HEK293T (cell line): ENCODE measurements at places on chromosomes 11 and 22.

GRCh38 chr11:60625262-60625661 is 74.2 kb upstream of the MS4A8 start:
- no peak for DNase-seq

- DNase-seq = no peak
Measured at GRCh38 chr22:29202212-29203192, 3.2 kb upstream of the EMID1 start.

DNA sequence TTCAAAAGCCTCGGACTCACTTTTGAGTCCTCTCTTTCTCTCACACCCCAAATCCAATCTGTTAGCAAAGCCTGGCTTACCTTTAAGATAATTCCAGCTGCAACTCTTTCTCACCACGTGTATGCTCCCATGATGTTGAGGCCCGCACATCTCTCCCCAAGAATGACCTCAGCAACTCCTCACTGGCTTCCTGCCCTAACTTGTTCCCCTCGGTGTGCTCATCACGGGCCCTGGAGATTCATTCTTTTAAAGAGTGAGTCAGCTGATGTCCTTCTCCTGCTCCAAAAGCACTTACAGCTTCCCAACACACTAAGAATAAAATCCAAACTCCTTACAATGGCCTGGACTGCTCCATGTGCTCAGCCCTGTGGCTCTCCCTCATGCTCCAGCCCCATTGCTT is 1041.3 kb downstream of the OPCML start:
- DNase-seq = no peak

DNA sequence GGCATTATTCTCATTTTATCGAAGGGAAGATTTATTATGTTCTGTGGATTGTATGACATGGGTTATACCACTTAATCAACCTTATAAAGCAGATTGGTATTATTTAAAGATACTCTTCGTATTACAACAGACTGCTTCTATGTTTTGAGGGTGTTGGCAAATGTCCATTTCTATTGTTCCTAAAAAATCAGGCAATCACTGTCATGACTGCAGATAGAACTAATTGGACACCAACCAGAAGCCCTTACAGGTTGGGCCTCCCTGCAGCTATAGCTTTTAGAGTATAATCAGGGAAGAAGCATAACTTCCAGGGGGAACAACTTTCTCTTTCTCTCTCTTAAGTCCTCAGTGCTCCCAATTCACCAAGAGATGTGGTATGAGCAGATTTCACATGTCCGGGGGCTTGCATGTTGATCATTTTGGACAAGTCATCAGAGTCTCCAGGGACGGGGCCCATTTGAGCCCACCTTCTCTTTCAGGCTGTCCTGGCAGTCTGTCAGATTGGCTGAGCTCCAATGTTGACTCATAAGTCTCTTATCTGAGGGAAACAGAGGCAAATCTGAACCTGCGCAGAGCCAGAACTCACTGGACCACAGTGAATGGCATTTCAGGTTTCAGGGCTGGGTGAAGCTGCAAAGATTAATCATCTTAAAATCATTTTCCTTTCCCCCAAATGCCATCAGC is 264.0 kb upstream of the CCDC90B start:
- no peak for DNase-seq
